CD4-positive, alpha-beta T cell treated with Interleukin-10 for 1 hour (primary cell): ENCODE measurements at places on chromosomes 13 and 19.

- no peak for DNase-seq
These were observed 3.5 kb downstream of the SELENOV start for GRCh38 chr19:39518458-39518857.

- no peak for DNase-seq
These were observed 1.1 kb downstream of the GJA3 start for GRCh38 chr13:20159646-20160305.

DNA sequence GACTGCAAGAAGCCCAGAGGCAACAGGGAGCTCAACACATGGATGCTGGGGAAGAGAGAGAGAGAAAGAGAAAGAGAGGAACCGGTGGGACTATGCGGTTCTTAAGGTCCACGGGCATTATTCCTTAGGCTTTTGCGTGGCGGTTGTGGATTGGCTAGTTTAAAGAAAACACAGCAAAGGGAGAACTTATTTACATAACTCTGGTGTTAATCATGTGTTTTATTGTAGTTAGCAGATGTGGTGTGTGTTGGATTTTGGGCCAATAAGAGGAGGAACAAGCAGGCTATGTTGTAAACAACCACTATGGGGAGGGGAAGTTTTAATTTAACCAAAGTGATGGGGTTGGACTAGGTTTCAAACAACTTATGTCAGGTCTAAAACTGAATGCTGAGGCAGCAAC is 275.3 kb upstream of the KLF12 start:
- no peak for DNase-seq

DNA sequence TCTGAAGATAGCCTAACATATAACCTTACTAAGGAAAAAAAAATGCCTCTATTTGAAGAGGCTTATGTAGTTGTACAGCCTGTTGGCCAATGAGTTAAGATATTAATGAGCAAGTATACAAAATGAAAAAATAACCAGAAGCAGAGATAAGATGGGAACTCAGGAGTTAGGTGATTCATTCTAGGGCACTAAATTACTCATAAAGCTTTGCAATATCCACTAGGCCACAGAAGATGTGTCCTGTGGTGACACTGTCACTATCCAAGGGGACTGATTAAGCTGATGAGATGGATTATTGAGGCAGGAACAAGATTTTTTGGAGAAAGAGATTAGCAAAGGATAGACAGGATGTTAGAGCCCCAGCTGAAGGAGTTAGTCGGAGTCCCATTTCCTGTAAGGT is 99.6 kb downstream of the LIG4 start:
- DNase-seq, result no peak

DNA sequence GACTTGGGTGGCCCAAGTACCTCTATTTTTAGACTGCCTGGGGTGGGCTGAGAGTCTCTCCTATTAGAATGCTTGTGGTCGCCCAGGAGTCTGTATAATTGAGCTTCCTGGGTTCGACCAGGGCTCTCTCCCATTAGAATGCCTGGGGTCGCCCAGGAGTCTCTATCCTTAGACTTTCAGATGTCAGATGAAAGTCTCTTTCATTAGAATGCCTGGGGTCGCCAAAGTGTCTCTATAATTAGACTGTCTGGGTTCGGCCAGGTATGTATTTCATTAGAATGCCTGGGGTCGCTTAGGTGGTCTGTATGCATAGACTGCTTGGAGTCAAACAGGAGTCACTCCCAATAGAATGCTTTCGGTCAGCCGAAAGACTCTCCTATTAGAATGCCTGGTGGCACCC is 1471.7 kb downstream of the UQCRFS1 start:
- DNase-seq, result no peak

DNA sequence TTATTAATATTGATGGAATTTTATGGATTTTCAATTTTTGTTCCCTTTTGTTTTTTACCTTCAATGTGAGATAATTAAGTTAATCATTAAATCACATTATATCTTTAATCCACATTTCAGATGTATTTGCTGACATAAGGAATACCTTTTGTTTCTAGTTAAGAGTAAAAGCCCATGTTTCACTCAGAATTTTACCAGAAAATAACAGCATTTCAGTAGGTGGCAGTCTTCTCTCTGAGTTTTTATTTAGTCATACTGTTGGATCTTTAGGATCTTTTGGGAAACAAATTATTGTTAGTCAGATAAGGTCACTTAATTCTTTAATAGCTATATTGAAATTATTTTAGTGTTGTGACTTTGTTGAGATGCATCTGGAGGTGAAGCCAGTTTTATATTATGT is 67.9 kb downstream of the NDFIP2 start:
- no peak for DNase-seq

DNA sequence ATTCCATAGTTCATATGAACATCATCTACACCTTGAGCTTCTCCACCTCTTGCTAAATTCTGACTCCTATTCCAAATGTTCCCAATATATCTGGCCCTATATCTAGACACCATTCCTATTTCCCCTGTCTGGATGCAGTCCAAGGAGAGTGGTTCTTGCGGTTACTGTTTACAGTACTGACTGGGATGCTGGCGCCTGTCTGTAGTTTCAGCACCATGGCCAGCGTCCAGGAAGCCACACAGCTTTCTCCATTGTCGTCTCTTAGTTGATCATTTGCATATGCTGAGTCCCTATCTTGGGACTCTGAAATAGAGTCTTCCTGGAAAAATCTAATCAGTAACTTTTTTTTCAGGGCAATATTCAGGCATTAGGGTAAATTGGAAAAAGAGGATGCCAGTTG is 14.9 kb downstream of the LAIR2 start:
- DNase-seq, result peak; percentile 48

DNA sequence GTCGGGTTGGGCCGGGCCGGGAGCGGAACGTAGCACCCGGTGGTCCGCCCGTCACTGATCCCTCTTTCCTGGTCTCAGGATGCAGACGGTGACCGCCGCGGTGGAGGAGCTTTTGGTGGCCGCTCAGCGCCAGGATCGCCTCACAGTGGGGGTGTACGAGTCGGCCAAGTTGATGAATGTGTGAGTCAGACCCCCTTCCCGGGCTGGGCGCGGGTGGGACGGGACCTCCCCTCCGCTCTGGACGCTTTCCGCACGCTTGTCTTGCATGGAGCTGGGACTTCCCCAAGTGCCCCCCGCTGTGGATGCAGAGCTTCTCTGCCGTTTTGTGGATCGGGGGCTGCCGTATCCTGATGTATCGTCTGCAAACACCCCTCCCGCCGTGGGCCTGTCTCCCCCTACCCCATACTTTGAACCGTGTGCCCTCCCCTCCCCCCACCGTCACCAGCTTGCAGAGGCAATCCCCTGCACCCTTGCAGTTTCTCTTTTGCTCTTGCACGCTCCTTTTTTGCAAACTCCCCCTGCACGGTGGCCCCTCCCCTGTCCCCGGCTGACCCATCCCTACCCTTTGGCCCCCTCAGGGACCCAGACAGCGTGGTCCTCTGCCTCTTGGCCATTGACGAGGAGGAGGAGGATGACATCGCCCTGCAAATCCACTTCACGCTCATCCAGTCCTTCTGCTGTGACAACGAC is 669 bp downstream of the GADD45B start:
- DNase-seq, result peak; percentile 66

- DNase-seq, result no peak
These were observed 16.6 kb downstream of the PRKCSH start for GRCh38 chr19:11451871-11452619.

GRCh38 chr19:5534787-5535586 is 32.8 kb downstream of the TINCR start:
- no peak for DNase-seq

DNA sequence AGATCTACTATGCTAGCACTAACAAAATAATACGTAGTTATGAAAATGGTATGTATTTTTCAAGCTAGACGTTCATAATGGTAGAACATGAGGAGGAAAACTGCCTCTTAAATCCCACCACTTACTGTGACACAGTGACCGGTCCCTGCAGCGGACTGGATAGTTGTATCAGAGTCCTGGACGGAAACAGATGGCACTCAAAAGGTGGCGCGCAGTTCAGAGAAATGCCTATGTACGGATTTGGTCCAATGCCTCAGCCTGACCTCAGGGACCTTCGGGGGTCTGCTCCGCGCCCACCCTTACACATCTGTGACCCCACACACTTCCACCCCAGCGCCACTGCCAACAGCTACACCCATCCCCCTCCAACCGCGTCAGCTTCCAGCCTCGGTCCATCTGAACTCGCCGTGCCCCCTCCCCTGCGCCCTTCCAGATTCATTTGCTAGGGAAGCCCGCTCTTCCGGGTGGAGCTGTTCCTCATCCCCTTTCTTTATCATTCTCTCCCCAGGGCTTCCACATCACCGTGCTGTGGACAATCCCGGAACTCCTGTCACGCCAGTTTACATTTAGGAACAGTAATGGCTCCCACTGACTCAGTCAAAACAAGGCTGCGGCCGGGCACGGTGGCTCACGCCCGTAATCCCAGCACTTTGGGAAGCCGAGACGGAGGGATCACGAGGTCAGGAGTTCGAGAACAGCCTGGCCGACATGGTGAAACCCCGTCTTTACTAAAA is 792 bp upstream of the LENG8 start:
- DNase-seq, result peak; percentile 53

DNA sequence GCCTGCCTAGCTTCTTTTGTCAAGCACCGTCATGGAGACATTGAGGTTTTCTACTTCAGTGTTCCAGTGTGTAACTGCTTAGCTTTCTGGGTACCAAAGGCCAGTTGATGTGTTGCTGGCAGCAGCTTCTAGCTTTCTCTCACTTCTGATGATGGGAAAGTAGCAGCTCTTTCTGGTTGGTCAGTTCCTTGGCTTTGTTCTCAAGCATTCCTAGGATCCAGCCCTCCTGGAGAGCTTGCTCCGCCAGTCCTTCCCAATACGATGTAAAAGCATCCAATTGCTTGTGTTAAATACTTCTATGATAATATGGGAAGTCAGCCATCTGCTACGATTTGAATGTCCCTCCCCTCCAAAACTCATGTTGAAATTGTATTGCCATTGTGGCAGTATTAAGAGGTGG is 182.8 kb downstream of the UGGT2 start:
- no peak for DNase-seq

GRCh38 chr13:27919934-27920676 is at the start of gene PDX1:
PDX1 (plus strand) TSS chr13:27920000; CDS start chr13:27920139, 139 bp downstream.
- DNase-seq, result no peak

DNA sequence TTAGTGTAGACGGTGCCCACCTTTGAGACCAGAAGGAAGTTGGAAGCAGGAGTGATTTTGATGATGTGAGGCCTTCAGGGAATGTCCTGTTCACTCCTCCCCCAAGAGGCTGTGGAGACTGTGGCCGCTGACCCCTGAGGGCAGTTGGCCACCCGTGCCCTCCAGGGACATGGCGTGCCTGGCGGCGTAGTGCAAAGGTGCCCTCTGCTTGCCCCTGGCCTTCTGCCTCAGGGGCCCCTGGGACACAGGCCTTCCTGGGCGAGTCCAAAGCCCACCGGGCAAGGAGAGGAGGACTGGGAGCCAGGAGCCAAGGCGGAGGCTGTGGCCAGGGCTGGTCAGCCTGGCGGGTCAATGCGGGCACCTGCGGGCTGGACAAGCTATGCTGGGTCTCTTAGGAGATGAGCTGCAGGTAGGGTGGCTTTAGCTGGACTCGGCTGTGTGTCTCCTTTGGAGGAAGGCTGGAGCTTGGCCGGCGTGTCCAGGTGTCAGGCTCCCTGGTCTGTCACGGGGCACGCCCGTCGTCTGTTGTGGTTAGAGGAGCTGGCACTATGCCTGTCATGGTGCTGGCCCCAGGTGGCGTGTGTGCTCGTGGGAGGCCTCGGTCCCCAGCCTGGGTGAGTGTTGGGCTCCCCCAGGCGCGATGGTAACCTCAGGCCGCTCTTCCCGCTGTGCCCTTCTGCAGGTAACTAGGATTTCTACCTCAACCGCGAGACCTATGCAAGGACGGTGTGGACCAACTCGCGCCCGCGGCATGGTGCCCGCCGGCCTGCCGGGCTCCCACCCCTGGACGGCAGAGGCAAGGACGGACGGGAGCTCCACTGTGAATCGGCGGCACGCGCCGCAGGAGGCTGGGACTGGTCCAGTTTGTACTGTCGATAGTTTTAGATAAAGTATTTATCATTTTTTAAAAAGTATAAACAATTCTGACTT is 6.8 kb downstream of the PLEKHJ1 start:
- no peak for DNase-seq
